ENCODE measurements at places on chromosomes 16 and 17.
A peak's percentile ranks its signal among the peaks of the same experiment; 100 is the strongest.

DNA sequence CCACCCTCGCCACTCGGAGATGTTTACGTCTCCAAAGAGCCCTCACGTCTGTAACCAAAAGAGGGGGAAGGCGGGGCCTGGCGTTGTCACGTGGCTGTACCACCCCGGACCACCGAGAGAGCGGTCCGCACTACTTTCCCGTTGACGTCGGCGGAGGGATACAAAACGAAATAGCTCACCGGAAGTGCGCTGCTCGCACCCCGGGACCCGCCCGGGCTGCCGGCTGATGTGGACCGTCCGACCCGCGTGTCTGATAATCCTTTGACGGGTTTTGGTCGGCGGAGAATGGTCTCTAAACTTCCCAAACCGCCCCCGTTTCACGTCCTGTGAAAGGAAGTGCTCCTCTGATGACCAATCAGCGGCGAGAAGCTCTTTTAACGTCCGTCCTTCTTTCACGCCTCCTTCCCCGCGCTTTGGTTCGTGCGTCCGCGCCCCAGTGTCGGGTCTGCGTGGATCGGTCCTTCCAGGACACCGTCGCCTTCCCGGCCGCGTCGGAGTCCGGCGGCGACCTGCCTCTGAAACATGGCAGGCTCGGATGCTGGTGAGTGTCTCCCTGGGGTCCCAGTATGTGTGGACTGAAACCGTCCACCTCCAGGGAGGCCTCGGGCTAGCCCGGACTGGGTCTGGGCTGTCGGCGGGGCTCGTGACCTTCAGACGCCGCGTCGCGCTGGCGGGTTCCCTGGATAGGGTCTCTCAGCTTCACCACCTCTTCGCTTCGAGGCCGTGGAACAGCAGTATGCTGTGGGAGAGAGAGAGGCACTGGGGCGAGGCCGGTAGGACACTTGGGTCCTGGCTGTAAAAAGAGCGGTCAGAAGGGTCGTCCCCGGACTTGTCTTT is at the start of gene CEP95:
Gene CEP95, plus strand, starts transcription at position 402 of the 837 bp plus-strand sequence. Its CDS starts 121 bp downstream, at position 523.
- peak; percentile 96 for DNase-seq

DNA sequence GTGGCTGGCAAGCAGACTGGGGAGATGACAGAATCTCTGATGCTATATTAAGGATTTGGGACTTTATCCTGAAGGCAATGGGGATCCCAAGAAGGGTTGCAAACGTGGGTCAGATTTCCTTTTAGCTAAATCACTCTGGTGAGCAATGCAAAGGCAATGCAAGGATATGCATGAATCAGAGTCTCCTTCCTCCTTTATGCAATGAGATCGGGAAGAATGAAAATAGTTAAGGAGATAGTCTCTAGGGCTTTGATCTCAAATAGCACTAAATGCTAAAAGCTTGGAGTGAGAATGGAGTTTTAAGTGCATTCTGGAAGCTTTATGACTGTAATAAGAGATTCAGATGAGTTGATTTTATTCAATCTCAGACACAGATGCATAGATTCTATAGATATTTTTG is 27.2 kb upstream of the SHISA9 start:
- DNase-seq, result no peak

DNA sequence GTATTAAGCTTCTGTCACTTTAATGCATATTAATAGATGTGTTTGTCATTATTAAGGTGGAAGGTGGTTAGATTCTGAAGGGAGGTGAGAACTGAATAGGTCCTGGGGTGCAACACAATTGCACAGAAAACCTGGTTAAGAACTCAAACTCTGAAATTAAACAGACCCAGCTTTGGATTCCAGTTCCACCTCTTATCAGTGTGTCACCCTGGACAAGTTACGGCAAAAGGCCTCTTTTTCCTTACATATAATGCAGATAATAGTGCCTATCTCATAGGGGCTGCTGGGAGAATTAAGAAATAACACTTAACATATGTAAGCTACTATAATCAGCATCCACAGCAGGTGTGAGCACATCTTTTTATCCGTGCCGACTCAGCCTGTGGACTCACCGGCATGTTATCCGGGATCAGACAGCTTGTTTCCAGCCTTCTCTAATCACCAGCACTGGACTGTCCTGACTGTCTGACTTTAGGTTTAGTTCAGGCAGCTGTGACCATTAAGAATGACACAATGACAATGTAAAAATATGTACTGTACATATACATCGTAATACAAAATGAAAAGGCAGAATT is 31.4 kb downstream of the TEX2 start:
- no peak for DNase-seq

- no peak for DNase-seq
Measured at GRCh38 chr16:84726669-84727467, 27.1 kb downstream of the USP10 start.

- DNase-seq, result no peak
Measured at GRCh38 chr17:67364847-67365737, 1.3 kb downstream of the PSMD12 start.

DNA sequence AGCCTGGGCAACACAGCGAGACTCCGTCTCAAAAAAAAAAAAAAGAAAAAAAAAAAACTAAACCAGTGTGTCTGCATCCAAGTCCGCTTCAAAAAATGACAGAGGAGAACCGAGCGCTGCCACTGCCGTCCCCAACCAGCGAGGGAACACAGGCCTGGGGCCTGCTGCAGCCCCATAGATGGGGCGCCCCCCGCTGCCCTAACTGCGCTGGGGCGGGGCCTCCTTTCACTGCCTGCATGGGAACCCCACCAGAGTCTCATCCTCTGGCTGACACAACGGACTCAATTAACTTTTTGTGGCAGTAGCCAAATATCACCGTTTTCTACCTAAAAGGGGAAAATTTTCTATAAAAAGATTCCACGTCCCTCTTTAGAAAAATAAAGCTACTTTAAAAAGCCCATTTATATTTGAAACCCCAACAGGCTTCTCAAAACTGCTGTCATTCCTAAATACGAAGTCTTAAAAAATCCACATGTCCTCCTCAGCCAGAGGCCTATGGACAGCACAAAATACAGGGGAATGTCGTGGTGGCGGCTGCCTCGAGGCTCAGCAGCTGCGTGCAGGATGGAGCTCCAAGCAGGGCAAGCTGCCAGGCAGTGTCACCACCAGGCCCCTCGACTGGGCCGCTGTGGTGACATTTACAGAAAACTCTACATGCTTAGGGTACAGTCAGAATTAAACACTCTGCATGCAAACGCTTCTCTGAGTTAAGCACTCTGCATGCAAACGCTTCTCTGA is 30.3 kb downstream of the KLHDC4 start:
- no peak for DNase-seq

DNA sequence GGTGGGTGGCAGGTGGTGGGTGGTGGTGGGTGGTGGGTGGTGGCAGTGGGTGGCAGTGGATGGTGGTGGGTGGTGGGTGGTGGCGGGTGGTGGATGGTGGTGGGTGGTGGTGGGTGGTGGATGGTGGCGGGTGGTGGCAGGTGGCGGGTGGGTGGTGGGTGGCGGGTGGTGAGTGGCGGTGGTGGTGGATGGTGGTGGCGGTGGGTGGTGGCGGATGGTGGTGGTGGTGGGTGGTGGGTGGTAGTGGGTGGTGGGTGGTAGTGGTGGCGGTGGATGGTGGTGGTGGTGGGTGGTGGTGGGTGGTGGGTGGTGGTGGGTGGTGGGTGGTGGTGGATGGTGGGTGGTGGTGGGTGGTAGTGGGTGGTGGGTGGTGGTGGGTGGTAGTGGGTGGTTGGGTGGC is 423.8 kb upstream of the PSMD7 start:
- DNase-seq, result no peak

DNA sequence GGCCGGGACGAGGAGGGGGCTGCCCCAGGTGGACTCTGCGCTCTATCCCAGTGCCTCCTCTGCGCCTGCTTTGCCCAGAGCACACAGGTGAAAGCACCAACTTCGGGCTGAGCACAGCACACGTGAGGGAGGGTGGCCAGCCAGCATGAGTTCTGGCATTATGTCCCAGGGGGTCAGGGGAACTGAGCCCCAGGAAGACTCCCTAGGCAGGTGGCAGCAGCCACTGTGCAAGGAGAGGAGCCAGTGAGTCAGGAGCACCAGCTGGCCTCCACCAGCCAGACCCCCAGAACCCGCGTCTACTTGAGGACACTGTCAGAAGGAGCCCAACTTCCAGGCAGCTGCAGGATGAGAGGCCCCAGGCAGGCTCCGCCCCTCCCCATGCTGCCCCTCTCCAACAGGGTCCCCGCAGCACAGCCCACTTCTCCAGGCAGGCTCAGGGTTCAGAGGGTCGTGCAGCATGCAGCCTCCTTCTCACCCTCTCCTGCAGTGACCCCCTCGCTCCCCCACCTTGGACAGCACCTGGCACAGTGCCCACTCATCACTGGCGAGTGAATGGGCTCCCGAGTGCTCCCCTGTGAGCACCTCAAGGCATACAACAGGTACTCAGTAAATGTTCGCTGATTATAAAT is 44.2 kb upstream of the RASD1 start:
- no peak for DNase-seq

- no peak for DNase-seq
Measured at GRCh38 chr17:39747745-39748144, 10.0 kb downstream of the GRB7 start.

DNA sequence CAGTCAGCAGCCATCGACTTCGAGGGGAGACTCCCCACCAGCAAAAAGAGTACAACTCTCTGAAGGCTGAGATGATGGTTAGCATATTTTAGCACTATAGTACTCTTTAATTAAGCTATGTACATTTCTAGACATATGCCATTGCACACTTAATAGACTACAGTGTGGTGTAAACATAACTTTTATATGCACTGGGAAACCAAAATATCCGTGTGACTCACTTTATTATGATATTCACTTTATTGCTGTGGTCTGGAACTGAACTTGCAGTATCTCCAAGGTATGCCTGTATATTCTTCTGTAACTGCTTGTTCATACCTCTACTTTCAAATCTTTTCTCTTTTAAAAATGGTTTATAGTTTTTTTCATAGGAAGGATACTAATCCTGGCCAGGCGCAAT is 11.0 kb upstream of the NXPH3 start:
- no peak for DNase-seq

GRCh38 chr17:28811651-28812090 is 30.9 kb downstream of the FAM222B start:
- DNase-seq, result no peak

- no peak for DNase-seq
Measured at GRCh38 chr16:59385959-59386358, 651.8 kb upstream of the GOT2 start.

DNA sequence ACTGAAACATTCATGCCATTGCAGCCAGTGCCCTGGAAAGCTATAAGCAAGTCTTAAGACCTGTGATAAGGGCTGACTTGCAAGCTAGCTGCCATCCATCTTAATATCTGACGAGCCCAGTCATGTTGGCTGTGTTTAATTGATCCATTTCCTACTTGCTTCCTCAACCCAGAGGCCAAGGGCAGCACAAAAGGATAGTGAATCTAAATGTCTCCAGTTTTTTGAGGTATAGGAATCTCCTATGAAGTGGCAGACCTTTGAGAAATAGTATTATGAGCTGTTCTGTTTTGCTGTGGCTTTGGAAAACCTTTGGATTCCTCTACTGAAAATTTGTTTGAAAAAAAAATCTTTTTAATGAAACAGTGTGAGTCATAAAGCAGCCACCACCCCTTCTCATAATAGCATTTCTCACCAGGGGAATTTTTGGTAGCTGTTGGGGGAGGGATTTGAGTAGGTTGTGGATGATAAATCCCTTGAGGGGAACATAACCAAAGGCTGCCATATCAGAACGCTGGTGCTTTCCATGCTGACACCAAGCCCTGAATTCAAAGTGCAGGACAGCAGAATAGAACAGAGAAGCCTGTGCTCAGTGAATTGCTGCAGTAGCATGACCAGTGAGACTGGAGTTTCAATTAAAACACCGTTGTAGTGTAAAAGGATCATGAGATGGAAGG is 12.9 kb downstream of the ZNRF1 start:
- no peak for DNase-seq

DNA sequence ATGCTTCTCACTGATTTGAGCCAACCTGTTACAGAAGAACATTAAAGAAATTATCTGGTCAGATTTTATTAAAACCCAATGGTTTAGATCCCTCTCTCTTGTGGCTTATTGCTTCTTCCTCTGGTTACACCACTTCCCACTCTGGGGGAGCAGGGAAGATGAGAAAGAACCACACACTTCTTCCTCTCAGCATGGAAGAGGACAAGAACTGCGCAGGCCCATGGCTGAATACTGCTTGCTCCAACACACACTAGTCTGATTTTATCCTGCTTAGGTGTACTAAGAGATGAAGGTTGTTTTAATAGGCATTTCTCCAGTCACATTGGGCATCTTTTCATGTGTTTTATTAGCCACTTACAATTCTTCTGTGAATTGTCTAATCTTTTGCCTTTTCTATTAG is 27.6 kb downstream of the MAP3K3 start:
- DNase-seq, result no peak
